Right hindlimb (tissue), 1 donor: ENCODE measurements at places on chromosomes 6 and 20.

- DNase-seq = no peak
Measured at GRCh38 chr6:15827496-15828255, 164.8 kb upstream of the DTNBP1 start.

DNA sequence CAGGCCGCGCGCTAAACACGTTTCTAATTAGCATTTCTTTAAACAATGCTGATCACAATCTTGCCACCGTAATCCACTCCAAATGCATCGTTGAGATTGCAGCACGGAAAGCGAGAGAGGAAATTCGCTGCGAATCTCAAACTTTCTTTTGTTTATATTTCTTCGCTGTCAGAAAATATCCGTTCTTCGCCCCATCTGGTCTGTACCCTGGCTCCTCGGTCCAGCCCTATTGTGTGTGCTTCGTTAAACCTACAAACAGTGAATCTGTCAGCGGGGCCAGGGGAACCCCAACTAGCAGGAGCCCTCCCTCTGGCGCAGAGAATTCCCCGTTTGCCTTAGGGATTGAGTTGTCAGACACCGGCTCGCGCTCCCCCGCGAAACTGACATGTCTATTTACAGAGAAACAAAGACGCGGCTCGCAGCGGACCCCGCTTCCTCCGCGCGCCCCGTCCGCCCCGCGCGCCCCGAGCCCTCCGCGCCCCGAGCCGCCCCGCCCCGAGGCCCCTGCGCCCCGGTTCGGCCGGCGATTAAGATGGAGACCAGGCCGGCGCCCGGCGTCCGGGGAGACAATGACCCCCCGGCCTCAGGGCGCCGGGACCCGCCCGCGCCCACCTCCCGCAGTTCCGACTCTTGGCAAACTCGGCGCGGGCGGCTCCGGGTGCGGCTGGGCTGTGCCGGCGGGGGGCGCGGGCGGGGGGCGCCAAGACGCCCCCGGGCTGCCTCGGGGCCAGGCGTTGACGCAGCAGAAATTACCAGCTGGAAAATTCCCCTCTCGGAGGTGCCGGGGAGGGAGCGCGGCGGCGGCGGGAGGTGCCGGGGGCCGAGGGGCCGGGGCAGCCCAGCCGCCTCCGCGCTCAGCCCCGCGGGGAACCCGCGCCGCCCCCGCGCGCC lies 874 bp downstream of the ZBTB46 start:
- DNase-seq = no peak

DNA sequence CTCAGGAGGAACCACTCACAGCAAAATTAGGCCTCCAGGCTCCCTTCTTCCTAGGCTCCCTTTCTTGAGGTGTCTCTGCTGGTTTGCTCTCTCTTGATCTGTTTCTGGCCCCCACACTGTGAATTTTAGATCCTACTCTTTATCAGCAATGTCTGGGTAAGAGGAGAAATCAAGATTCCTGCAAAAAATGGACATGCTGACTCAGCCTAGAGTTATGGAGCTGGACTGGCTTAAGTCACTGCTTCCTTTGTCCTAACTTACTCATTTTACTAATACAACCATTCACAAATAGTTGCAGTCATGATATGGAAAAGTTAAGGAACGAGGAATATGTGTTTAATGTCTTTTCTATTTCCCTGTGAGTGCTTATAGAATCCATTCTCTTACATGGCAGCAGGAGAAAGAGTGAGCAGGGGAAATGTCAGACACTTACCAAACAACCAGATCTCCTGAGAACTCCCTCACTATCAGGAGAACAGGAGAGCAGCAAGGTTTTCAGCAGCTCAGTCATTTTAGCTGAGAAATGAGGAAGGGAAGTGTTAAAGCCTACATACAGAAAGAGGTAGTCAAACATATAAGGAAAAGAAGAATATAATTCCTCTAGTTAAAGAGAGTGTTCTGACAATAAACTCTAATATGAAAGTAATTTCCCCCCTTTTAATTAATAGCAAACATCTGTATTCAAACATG lies 160.8 kb downstream of the PDE7B start:
- no peak for DNase-seq

GRCh38 chr6:117911660-117912059 lies 4.6 kb downstream of the SLC35F1 start:
- DNase-seq = no peak

GRCh38 chr20:58028123-58028522 lies 200.3 kb downstream of the ANKRD60 start:
- DNase-seq = no peak

- no peak for DNase-seq
Measured at GRCh38 chr6:44291841-44292240, 21.3 kb downstream of the AARS2 start.

GRCh38 chr6:153051801-153052200 lies 49.3 kb upstream of the MTRF1L start:
- no peak for DNase-seq

GRCh38 chr6:20542927-20543602 lies 8.8 kb downstream of the CDKAL1 start:
- DNase-seq = no peak

DNA sequence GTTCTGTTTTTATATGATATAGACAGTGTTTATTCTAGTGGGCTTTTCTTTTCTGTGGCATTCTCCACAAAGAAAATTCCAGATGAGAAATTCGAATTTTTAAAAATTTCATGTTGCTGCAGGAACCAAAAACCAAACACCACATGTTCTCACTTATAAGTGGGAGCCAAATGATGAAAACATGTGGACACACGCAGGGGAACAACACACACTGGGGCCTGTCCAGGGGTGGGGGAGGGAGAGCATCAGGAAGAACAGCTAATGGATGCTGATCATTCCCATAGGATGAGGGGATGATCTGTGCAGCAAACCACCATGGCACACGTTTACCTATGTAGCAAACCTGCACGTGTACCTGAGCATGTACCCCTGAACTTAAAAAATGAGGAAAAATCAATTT lies 499.0 kb upstream of the SLC35B3 start:
- no peak for DNase-seq

GRCh38 chr20:38473367-38473795 lies 738 bp downstream of the RALGAPB start:
- no peak for DNase-seq

DNA sequence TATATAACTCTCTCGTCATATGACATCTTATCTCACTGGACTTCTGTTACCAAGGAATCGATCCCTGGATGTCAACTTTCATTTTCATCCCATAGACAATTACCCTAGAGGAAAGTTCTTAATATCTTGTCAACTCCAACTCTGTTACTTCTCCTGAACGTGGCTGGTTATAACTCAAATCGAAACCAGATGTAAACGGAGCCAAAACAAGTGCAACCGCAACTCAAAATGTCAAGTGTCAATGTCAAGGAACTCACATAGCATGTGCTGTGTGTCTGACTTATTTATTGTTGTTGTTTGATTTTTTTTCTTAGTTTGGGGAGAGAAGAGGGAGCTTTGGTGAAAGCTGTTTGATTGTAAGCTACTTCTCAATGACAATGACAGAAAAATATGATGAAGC lies 108.6 kb downstream of the VIP start:
- no peak for DNase-seq

DNA sequence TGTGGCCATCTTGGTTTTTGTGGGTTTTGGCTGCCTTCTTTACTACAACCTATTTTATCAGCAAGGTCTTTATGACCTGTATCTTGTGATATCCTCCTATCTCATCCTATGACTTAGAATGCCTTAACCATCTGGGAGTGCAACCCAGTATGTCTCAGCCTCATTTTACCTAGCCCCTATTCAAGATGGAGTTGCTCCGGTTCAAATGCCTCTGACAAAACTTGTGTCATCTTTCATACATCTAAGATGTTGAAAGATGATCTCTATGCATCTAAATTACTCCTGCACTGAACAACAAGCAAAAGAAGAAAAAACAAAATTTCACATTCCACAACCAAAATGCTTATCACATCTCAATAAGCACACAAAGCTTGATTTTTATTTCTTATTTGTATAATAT lies 129.5 kb upstream of the CNR1 start:
- no peak for DNase-seq

DNA sequence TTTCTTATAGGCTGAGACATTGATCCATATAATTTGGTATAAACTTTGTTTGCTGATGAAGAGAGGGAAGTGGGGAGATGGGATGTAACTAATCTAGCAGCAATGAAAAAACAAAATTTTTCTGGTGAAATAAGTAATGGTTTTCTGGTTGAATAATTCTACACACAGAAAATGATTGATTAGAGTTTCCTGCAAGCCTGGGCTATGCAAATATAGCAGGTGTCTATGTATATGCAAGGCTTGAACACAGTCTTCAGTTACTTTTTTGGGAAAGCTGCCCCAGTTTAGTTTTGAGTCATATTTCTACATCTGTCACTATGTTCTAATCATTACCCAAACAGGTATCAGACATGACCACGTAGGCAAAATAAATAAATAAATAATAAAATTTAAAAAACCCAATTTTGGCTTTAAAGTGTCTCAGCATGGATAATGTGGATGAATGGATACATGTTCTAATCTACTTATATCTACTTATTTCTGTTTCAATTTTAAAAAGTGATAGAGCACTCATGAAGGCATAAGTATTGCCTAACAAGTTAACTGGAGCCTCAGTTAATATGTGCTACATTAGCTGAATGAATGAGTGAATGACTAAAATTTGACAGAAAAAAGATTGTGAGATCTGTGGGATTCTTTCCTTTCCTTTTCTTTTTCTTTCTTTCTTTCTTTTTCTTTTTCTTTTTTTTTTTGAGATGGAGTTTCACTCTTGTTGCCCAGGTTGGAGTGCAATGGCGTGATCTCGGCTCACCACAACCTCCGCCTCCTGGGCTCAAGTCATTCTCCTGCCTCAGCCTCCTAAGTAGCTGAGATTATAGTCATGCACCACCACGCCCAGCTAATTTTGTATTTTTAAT lies 37.2 kb upstream of the TFB1M start:
- no peak for DNase-seq

- DNase-seq = no peak
Measured at GRCh38 chr6:14763139-14763538, 482.7 kb upstream of the JARID2 start.

GRCh38 chr6:146135167-146135566 lies 106.3 kb downstream of the GRM1 start:
- DNase-seq = no peak

DNA sequence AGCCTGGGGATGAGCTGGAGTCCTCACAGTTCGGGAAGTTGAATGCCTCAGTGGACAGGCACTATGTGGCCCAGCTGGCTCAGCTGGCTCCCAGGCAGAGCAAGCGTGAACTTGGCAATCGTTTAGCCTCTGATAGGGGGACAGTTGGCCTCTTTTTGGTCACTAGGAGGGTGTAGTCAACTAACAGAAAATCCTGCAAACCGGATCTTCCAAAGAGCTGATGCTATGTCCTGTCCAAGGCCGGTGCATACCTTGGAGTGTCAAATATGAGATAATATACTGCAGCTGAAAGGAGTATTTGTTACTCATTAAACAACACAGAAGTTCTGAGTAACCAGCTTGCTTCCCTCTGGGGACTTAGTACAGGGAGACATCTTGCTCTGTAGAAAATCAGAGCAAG lies 126.2 kb upstream of the EXOC2 start:
- no peak for DNase-seq

GRCh38 chr6:167567142-167568033 lies 242.5 kb downstream of the TTLL2 start:
- DNase-seq = no peak

- DNase-seq = no peak
Measured at GRCh38 chr6:52389626-52390360, 27.8 kb downstream of the PAQR8 start.

DNA sequence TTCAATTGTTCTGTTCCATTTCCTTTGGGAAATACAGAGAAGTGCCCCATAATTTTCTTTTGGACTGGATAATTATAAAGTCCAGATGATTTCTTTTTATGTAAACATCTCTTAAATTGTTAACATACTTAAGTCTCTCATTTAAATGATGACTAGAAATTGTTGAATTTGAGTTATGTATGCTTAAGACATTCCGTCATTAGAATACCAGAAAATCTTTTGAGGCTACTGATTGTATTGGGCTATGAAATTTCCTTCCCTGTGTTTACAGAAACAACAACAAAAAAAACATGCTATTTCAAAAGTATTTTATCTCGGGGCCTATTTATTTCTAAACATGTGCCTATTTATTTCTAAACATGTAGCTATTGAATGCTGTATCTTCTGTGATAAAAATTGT lies 125.4 kb downstream of the SH3BGRL2 start:
- DNase-seq = no peak

- no peak for DNase-seq
Measured at GRCh38 chr6:149694921-149695320, 23.0 kb downstream of the LATS1 start.

DNA sequence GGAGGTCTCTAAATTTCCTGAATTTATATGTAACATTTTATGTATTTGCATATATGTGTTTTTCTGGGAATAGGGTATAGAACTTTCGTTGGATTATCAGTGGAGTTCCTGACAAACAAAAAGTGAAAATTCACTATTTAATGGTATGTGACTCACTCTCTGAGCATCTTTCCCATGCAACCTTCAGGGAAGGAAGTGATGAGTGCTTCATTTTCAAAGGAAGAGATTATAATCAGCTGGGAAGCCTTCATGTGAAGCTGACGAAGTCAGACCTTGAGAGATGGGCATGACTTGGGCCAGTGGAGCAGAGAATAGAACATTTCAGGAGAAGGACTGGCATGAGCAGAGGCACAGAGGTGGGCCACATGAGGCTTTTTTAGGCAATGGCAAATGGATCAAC lies 72.7 kb downstream of the FAXC start:
- DNase-seq = no peak

DNA sequence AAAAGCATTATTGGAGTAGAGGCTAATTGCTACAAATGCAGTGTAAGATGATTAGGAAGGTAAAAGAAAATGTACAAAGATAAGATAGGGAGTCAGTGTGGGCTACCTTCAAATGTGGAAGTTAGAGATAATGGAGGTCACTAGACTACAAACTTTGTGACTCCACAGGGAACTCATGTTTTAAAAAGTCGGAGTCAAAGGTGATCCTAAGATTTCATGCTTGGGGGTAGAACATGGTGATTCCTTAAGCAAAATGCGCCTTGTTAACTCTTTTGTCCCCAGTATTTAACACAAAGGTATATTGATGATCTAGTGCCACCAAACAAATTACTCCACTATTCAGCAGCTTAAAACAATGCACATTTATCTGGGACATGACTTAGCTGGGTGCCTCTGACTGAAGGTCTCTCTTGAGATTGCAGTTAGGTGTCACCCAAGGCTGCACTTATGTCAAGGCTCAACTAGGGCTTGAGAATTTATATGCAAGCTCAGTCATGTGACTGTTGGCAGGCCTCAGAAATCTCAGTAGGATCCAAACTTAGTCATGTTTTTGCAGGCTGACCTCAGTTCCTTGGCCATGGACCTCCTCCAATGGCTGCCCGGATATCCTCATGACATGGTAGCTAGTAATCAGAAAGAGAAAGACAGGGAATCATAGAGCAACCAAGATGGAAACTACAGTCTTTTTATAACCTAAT lies 11.4 kb upstream of the SNX9 start:
- DNase-seq = no peak

- DNase-seq = no peak
Measured at GRCh38 chr6:120764312-120764711, 570.0 kb downstream of the TBC1D32 start.

GRCh38 chr6:101876431-101876830 lies 482.9 kb downstream of the GRIK2 start:
- DNase-seq = no peak

- DNase-seq = no peak
Measured at GRCh38 chr6:30515106-30515505, 25.8 kb downstream of the HLA-E start.

GRCh38 chr6:151497905-151498304 lies 4.1 kb downstream of the CCDC170 start:
- DNase-seq = no peak

- no peak for DNase-seq
Measured at GRCh38 chr6:21969192-21969591, 327.6 kb downstream of the PRL start.
